MV-4-11 (cell line): ENCODE measurements at places on chromosomes 12 and 14.

DNA sequence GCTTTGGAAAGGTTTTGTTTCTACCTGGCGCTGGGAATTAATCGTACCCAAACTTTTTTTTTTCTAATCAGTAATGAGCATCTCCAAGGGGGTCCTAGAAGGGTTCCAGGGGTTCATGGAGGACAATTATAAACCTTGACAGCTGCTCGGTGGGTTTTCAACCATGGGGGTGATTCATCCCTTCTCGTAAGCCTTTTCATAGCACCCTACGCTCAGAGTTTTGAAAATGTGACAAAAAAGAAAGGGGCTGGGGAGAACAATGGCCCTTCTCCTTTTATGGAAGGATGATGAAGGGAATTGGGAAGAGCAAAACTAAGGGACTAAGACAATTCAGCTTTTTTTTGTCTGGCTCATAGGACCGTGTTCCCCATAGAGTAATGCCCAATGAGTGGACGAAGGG, 196.7 kb downstream of the ZFP36L1 start:
- DNase-seq = no peak

DNA sequence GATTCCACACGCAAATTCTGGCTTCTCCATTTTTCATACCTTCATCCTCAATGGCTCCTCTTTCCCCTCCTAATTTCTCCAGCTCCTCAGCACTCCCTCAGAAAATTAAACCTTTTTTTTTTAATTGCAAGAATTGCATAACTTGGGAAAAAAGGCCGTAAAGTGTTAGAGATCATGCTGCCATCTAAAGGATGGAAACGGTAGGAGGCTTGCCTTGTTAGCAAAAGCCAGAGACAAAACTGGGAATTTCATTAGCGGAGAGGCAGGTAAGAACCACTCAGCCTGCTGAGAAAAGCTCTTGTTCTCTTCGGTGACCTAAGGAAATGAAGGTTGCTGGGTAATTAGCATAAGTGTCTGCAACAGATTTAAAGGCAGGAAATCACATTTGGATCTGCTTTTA, 204.3 kb downstream of the AEBP2 start:
- peak; percentile 12 for DNase-seq

- DNase-seq = no peak
Measured at GRCh38 chr14:94989417-94989816, 167.9 kb downstream of the DICER1 start.

DNA sequence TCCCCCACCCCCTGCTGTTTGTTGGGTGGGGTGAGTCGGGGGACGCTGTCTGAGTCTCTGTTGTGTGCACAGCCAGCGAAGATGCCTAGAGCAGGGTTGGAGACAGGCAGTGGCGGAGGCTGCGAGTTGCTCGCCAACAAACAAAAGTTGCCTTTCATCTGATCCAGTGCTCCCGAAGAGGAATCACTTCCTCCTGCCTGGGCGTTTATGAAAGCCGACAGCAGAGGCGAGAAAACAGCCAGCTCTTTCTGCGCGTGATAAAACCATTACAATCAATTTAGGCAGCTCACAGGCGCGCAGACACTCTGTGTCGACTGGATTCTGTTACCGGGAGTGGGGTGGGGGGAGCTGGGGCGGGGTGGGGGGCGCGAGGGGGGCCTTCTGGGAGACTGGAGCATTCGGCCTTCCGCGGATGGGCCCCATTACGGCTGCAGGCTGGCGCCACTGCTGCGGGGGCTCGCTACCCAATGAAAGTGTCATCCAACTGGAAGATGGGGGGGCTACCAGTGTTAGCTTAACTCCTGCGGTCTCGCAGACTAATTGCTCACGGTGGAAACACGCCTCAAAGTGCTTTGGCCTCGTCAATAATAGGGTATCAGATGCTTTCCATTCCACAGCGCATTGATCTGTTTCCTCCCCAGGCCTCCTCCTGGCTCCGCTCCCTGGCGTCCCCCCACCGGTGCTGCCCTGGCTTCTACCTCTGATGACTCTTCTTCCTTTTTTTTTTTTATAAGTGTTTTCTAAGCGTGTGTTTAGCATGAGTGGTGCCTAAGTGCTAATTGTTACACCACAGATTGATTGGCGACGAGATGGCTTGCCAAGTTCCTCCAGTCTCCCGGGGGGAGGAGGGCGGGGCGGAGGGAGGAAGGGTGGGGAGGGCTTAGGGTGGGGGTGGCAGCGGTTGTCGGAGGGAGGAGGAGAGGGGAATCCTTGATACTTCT, 678.4 kb downstream of the MED13L start:
- DNase-seq = no peak

DNA sequence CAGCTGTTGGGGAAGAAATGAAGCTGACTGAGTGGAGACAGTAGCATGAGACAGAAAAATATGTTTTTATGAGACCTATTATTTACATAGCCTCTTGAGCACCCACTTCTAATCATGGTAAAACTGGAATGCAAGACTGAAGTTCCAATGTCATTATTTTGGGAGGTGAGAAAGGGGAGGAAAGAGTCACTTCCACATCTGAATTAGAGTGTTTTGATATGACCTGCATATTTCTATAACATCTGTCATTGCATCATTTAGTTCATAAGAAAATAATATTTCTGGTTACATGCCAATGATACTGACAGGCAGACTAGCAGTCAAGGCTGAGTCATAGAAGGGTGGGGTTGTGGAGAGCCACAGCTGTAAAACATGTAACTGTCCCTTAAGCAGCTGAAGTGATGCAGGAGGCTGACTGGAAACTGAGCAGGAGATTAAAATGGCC, 26.7 kb downstream of the NTN4 start:
- DNase-seq = peak; percentile 35

DNA sequence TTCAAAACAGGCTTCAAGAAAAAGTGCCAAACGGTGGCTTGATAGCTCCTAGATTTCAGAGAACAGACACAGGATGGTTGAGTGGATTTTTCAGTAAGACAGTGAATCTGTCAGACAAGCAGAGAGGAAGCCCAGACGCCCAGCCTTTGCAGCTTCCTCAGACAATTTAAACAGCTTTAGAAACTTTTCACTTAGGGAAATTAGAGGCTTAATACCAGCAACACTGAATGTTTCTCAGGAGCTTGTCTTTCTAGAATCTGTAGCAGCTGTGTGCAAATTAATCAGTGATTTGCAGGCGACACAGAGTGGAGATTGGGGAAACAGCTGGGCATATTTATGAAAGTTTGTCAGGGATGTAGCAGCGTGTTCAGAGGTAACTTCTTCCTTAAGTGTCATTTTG, 362.1 kb downstream of the GALC start:
- peak; percentile 24 for DNase-seq

- no peak for DNase-seq
Measured at GRCh38 chr14:105528586-105529318, 2.4 kb downstream of the TMEM121 start.

- peak; percentile 94 for DNase-seq
Measured at GRCh38 chr12:51922762-51923505, 15.6 kb downstream of the ACVRL1 start.

DNA sequence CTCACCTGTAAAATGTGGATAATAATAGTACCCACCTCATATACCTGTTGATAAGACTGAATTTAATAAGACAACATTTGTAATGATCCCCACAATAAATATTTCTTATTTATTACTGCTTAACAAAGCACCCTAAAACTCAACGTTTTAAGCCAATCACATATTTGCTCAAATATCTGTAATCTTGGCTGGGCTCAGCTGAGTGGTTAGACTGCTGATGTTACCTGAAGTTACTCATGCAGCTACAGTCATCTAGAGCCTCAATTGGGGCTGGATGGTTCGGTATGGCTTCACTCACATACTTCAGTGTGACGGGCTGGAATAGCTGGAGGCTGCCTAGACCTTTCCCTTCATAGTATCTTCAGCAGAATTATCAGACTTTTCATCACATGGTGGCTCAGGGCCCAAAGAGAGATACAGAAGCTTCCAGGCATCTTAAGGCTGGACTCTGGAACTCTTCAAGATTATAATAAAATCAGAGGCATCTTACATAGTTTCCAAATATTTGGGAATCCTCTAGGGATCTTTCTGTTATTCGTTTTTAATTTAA, 4.3 kb upstream of the OR5AU1 start:
- DNase-seq = no peak

- DNase-seq = no peak
Measured at GRCh38 chr12:22828066-22828465, 203.1 kb downstream of the ETNK1 start.

DNA sequence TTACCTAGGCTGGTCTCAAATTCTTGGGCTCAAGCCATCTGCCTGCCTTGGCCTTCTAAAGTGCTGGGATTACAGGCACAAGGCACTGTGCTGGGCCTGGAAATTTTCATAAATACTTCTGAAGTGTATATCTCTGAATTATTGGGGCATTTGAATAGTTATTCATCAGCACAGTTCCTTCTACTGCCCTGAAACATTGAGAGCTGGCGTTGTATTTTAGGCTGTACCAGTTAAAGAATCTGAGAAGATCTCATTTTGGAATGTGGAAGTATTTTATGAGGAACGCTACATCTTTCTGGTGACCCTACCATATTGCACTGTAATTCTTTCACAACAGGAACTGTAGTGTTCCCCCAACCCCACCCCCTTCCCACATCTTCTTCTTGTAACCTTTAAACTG, 349.0 kb upstream of the RGS6 start:
- peak; percentile 61 for DNase-seq

- DNase-seq = no peak
Measured at GRCh38 chr12:39413836-39414771, 28.8 kb downstream of the KIF21A start.

- DNase-seq = no peak
Measured at GRCh38 chr14:105867961-105868599, 341.7 kb downstream of the TMEM121 start.

DNA sequence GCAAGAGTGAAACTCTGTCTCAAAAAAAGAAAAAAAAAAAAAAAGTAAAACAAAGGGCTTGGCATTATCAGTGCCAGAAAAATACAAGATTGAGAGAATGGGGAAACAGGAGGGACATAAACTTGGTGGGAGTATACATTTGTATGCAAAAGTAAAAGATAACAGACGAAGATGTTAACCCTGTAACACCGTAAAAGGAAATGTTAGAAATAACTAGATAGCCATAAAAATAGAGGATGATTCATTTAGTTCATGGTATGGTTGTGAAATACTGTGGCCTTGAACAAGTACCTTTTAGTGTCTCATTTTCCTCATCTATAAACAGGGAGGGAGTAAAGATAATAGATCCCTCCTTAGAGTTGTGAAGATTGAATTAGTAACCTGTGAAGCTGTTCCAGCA, 33.3 kb downstream of the ATP2A2 start:
- DNase-seq = peak; percentile 73

DNA sequence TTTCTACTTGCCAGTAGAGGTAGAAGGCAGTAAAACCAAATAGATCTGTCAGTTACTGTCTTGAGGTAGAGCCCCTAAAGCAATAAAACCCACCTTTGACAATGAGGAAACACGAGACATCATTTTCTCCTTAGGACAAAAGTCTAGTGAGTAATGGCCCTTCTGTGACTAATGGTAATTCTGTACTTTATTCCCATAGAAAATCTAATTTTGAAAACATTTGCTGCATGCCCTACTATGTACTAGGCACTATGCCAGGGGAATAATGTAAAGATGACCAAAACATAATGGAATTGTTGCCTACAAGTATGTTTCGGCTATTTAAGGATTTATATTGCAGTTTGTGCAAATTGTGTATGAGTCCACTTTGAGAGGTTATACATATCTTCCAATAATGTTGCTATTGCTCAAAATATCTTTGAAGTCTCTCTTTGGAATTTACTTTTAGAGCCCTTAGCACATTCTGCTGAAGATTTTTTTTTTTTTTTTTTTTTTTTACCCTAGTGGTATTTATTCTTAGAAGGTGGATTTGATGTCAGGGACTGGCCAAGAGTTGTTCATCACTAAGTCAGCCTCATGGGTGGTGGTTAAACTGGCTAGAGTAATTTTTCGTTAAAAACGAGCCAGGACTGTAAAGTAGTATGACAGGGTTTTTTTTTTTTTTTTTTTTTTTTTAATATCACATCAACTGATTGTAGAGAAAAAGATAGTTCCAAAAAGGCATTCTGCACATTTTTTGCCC, 109.7 kb downstream of the CRADD start:
- DNase-seq = no peak

GRCh38 chr12:87883806-87884205, 145.4 kb downstream of the C12orf50 start:
- no peak for DNase-seq

- no peak for DNase-seq
Measured at GRCh38 chr12:53004178-53004577, 2.1 kb upstream of the EIF4B start.

DNA sequence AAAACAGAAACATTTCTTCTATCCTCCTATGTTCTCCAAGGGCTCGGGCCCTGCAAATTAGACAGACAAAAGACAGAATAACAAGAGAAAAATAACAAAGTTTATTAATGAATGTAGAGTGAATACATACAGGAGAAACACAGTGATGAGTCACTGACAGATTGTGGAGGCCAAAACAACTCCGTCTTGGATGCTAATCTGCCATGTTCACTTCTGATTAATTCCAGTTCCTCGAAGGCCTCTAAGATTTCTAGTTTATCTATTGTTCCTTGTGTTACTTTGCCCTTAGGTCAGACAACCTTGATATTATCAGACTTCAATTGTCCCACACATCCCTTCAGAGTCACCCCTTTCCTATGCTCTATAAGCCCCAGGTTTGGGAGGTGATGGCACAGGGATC, 26.8 kb upstream of the NEDD1 start:
- DNase-seq = no peak

GRCh38 chr12:49887091-49887490, 16.6 kb downstream of the FAIM2 start:
- DNase-seq = no peak

DNA sequence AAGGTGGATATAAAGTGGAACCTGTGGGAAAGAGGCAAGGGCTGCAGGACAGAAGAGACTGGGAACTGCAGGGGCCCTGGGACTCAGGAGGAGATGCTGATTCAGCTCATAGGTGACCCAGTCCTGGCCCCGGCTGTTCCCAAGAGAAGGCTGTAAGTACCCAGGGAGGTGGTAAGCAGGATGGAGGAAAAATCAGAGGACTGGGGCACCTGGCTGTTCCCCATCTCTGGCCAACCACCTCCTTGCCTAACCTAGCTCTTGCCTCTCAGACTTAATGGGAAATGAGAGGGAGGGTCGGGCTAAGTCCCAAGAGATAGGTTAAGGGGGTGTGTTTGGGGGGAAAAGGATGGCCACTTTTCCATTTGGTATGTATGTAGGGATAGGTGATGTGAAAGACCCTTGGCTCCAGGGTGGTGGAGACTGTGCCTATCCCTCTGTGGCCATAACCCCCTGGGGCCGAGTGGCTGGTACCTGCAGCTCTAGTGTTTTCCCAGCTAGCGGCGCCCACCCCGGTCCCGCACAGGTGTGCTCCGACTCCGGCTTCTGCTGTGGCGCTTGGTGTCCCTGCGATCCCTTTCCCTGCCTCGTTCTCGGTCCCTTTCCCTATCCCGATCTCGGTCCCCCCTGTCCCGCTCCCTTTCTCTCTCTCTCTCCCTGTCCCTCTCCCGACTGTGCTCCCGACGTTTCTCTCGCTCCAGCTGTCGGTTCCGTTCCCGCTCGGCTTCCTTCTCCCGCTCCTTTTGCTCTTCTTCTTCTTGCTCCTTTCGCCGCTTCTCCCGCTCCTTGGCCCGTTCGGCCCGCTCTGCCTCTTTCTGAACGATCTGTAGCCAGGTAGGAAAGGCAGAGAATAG, 1.6 kb upstream of the CDH24 start:
- DNase-seq = no peak
